NCI-H2081 (cell line): ENCODE measurements at places on chromosomes 16 and 17.

DNA sequence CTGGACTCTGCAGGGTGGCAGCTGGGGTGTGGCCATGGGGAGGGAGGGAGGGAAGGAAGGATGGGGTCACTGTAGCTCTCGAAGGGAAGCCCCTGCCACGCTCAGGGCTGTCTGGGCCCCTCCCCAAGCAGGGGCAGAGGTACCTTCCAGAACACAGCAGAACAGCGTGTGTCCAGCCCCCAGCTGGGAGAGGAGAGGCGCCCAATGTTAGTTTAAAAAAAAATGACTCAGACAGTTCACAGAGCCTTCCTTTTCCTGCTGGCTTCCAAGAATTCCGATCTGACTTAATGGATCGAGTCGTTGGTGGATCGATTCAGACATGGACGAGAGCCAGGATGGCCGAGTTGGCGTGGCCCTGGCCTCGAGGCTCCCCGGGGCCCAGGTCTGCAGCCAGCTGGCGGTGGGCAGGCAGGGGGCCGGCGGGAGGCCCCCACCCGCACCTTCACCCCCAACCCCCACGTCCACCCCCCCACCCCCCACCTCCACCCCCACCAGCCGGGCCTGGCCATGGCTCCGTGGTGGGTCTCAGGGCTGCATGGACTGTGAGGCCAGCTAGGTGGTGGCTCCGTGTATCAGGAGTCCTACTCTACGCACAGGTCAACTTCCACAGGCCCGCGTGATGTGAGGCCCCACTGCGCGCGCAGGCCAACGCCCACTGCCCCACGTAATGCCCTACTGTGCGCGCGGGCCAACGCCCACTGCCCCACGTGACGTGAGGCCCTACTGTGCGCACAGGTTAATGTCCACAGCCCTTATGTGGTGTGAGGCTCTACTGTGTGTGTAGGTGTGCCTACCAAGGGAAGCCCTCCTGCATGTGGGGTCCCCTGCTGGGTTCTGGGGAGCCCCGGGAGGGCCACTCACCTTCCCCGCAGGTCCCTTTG lies 21.8 kb downstream of the CACNA1H start:
- DNase-seq, result no peak

GRCh38 chr17:67052720-67053437 lies 8.5 kb downstream of the CACNG1 start:
- DNase-seq, result no peak

DNA sequence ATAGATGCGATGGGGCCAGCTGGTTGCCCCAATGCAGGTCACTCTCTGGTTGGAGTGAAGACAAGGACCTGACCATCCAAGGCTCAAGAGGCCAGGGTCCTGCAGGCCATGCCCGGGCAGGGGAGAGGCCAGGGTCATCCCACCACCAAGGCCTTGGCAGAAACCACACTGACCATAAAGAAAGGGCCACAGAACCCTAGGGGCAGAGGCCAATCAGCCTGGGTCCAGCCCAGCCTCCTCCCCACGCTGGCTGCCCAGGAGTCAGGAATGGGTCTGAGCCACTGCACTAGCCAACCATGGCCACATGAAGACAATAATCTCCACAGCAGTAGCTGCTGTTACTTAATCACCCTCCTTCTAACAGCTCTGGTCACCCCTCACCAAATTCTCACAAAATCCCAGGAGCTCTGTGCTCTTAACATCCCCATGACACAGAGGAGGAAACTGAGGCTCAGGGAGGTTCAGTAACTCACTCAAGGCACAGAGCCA lies 10.2 kb upstream of the BCAR1 start:
- DNase-seq, result no peak

GRCh38 chr17:6924208-6924607 lies 71.6 kb upstream of the ALOX12 start:
- DNase-seq, result no peak

- no peak for DNase-seq
Measured at GRCh38 chr17:63534816-63535455, 11.8 kb downstream of the KCNH6 start.

DNA sequence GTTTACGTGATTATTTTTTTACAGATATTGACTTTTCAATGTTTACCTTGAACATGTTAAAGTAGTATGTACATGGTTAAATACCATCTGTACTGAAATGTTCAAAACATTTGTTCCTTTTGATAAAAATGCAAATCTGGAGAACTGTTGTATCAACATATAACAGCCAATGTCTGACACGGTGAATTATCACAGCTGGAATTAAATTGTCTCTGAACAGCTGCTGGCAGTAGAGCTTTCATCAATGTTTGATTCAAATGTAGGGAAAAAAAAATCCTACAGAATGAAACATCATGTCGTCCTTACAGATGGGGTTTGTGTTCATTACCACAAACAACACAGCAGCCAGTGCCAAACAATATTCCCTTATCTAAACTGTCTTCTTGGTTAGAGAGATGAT lies 79.9 kb downstream of the TOX3 start:
- peak; percentile 47 for DNase-seq

DNA sequence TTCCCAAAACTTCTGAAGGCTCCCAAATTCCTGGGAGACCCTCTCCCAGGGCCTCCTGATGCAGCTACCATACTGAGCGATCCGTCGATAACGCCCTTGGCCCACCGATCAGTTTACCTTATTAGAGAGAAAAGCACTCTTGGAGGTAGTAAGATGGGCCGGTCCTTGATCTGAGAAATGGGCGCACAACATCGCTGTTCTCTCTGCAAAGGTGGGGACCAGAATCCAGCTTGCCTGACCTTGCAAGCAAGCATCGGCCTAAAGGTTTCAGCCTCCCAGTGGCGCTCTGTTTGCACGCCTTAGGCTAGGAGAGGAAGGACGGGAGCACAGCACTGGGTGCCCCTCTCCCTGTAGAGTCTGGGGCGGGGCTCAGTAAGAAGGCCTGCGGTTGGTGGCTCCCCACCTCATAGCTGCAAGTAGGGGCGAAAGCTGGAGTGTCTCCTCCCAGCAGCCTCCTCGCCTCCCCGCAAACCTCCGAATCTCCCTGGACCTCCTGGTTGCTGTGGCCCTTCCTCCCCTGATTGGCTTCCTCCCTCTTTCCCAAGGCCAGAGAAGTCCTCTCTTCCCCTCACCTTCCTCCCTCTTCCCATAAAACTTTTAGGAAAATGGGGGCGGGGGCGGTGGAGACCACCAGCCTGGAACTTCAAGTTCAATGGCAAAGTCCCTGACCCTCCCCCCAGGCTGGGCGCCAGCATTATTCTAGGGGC lies at the start of gene PRAC1:
Gene PRAC1 (minus strand): TSS at position 318 of the 707 bp plus-strand sequence. CDS start 126 bp downstream, at position 192.
- DNase-seq, result no peak

DNA sequence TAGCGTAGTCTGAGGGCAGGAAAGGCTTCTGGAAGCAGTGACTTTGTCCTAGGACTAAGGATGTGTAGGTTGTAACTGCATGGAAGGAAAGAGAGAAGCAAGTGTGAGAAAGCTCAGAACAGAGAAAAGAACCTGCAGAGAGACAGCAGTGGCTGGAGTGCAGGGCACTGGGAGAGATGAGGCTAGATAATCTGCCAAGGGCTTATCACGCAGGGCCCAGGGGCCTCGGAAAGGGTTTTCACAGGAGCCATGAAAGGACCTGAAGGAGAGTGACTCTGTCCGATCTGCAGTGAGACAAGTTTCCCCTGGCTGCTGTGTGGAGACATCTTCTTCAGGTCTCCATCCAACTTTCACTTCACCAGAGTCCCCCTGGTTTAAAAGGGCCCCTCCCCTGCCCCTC lies 7.1 kb upstream of the SRCAP start:
- DNase-seq, result no peak

GRCh38 chr16:89845417-89845816 lies 17.1 kb downstream of the SPIRE2 start:
- DNase-seq, result no peak

DNA sequence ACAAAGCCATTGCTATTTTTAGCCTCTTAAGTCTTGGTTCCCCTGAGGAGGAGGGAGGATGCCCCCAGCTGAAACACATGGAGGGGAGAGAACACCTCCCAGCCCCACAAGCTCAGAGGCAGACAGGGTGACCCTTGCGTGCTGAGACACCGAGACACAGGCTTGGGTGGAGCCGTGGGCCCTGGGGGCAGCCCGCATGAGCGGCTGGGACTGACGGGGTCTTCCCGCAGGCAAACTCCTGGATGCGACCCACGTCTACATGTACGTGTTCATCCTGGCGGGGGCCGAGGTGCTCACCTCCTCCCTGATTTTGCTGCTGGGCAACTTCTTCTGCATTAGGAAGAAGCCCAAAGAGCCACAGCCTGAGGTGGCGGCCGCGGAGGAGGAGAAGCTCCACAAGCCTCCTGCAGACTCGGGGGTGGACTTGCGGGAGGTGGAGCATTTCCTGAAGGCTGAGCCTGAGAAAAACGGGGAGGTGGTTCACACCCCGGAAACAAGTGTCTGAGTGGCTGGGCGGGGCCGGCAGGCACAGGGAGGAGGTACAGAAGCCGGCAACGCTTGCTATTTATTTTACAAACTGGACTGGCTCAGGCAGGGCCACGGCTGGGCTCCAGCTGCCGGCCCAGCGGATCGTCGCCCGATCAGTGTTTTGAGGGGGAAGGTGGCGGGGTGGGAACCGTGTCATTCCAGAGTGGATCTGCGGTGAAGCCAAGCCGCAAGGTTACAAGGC lies 9.8 kb downstream of the SLC16A3 start:
- DNase-seq, result peak; percentile 60

DNA sequence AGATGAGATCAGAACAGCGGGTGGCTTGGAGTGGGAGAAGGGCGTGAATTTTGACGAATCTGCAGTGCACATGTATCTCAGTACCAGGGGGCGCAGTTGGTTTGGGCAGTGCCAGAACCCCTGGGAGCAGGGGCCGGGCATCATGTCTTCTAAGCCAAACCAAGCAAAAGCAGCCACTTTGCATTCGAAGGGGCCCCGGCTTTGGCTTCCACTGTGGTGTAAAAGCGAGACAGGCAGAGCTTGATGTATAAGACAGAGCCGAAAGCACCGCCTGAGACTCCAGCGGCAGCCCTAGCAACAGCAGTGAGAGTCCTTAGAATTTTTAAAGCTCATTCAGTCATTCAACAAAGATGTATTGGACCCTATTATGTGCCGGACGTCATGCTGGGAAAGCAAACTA lies 3.8 kb upstream of the XYLT1 start:
- DNase-seq, result no peak

DNA sequence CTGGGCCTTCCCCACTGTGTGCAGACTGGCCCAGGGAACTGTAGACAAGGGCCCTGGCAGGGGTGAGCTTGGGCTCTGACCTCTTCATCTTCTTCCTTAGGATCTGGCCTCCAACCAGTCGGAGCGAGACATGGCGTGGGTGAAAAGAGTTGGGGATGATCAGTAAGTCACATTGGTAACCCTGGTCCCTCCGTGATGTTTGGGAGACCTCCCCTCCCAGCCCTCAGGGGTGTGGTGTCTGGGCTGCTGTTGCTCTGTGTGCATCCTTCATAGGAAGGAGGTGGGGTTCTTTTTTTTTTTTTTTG lies 5.5 kb downstream of the TBKBP1 start:
- no peak for DNase-seq

- no peak for DNase-seq
Measured at GRCh38 chr16:48110982-48111381, 44.8 kb downstream of the ABCC12 start.

- DNase-seq, result no peak
Measured at GRCh38 chr17:29252101-29252791, 5.6 kb downstream of the CRYBA1 start.

GRCh38 chr16:85777583-85778310 lies 21.6 kb downstream of the EMC8 start:
- DNase-seq, result no peak

DNA sequence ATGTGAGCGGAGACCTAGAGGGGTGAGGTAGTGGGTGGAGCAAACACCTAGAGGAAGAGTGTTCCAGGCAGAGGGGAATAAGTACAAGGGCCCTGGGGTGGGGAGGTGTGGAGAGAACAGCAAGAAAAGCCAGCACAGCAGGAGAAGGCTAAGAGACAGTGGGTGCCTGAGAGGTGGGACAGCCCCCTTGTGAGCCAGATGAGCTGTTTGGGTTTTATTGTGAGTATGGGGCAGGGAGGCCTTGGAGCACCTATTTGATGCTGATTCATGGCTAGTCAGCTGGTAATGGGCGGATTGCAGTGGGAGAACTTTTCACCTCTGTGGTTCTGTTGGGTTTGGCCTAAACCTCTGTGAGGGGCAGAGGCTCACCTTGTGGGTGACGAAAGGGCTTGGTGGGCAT lies 68.4 kb downstream of the ABCC1 start:
- DNase-seq, result no peak

DNA sequence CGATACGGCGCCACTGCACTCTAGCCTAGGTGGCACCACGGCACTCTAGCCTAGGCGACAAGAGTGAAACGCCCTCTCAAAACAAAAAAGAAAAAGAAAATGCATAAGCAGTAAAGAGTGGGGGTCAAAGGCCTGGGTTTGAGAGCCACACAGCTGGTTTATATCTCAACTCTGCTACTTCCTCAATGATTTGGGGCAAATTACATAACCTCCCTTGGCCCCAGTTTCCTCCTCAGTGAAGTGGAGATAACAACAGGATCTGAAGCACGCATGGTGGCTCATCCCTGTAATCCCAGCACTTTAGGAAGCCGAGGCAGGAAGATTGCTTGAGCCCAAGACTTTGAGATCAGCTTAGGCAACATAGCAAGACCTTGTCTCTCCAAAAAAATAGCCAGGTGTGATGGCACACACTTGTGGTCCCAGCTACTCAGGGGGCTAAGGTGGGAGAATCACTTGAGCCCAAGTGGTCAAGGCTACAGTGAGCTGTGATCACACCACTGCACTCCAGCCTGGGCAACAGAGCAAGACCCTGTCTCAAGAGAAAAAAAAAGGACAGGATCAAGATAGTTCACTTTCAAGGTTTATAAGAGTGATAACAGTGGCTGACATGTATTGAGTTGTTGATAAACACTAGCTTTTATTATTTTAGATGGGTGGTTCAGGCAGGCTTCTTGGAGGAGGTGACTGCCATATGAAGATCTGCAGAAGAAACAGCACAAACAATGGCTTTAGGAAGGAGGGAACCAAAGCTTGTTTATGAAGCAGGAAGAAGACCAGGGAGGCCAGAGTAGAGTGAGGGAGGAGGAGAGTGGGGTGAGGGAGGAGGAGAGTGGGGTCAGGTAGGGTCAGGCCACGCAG lies 8.5 kb upstream of the COG1 start:
- DNase-seq, result no peak

GRCh38 chr17:50529849-50530248 lies 2.7 kb upstream of the EPN3 start:
- DNase-seq, result no peak

- no peak for DNase-seq
Measured at GRCh38 chr16:10536814-10537389, 43.5 kb downstream of the EMP2 start.
